ENCODE measurements at places on chromosomes 7 and 10.

DNA sequence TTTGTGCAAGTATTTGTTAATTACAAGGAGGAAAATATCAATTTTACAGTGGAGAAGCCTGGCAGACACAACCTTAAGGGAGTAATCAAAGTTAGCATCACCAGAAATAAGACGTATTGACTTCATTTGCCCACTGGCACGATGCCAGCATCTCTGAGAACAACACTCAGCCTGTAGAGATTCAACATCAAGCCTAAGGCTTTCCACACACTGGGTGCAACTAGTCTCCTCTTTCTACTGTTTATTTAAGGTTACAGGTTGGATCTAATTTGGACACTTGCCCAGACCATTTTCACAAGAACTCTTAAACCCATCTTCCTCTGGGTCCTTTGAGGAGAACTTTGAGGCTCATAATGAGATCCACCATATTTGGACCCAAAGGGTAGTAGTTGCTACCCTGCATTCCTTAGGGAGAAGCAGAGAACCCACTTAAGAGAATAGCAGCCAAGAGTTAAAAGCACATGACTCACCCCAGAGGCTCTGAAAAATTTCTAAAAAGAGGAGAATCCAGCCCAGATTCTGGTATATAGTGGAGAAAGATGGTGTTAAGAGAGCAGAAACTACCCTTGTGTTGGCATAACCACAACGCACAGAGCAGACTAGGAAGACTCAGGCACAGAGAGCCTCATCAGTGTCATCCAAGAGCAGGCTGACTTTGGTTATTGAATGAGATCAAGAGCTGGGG, 97.3 kb downstream of the CCDC71L start:
- DNase-seq, result no peak

- no peak for DNase-seq
These were observed 52.8 kb downstream of the COBL start for GRCh38 chr7:51263631-51264484.

- DNase-seq, result no peak
These were observed 88.1 kb upstream of the NRP1 start for GRCh38 chr10:33422471-33423153.

DNA sequence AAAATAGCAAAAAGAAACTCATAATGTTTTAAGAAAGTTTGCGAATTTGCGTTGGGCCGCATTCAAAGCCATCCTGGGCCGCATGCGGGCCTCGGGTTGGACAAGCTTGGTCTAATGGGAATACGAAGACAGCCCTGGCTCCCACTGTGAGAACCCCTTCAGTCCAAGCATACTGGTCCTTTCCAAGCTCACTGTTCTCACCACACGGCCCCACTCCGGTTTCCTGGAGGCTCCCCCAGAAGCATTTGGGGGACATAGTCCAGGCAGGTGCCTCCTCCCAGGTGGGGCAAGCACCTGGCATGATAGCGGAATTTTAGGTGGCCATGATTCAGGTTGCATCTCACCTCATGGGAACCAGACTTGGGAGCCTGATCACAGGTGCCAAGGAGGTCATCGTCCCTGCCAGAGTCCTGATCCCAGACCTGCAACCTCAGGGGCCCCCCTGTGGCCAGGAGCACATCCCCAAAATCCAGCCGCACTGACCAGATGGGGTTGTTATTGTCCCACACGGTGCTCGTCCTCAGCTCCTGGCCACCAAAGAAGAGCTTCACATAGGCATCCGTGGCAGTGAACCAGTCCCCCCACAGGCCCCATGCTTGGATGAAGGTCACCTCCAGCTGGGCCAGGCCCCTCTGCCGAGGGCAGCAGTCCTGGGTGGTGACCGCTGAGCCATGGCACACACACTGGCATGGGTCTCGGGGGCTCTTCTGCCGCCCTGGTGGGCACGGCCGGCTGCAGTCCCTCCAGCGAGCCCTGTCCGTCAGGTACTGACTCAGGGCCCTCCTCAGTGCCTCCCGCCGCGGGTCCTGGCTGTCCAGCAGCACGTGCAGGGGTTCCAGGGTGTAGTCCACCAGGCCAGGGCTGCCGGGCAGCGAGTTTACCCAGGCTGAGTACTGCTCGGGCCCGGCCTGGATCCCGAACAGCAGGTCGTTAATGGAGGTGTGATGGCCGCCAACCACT, 4.4 kb downstream of the PRF1 start:
- no peak for DNase-seq

GRCh38 chr10:64275774-64276173, 754.6 kb downstream of the REEP3 start:
- DNase-seq, result no peak

GRCh38 chr10:124837687-124838086, 36.1 kb downstream of the ABRAXAS2 start:
- DNase-seq, result no peak

- no peak for DNase-seq
These were observed 839.9 kb upstream of the LRRTM3 start for GRCh38 chr10:66085906-66086305.

GRCh38 chr10:93097386-93097785, 23.7 kb downstream of the CYP26A1 start:
- no peak for DNase-seq

- no peak for DNase-seq
These were observed 22.1 kb upstream of the SAR1A start for GRCh38 chr10:70192326-70192968.
